NCI-H524 treated with DMSO at 0.1 percent for 48 hours (cell line): ENCODE measurements at places on chromosomes 11 and 22.

GRCh38 chr11:45341372-45341771, 55.2 kb upstream of the SYT13 start:
- DNase-seq, result no peak

DNA sequence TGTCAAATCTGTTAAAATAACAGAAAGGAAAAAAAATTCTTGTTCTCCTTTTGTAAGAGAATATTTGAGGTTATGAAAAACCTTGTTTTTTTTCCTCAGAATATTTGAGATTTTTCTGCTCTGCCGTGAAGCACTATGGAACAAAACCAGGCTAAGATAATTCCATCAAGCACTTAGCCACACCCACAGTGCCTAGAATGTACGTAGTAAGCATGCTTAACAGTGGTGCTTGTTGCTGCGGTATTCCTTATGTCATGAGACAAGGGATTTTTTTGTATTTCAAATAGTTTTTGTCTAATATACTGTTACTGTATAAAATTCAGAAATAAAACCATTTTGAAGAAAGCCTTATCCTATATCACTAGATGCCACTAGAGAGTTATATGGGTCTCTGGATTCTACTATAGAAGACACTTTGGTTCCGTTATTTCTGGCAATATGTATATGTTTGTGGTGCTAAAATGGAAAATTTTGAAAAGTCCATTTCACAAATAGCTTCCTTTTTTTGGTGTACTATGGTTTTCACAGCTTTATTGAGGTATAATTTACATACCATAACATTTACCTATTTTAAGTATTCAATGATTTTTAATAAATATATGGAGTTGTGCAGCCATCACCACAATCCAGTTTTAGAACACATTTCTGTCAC, 23.7 kb downstream of the PDHX start:
- DNase-seq, result no peak

GRCh38 chr11:61141601-61142028, 19.6 kb downstream of the VPS37C start:
- no peak for DNase-seq

DNA sequence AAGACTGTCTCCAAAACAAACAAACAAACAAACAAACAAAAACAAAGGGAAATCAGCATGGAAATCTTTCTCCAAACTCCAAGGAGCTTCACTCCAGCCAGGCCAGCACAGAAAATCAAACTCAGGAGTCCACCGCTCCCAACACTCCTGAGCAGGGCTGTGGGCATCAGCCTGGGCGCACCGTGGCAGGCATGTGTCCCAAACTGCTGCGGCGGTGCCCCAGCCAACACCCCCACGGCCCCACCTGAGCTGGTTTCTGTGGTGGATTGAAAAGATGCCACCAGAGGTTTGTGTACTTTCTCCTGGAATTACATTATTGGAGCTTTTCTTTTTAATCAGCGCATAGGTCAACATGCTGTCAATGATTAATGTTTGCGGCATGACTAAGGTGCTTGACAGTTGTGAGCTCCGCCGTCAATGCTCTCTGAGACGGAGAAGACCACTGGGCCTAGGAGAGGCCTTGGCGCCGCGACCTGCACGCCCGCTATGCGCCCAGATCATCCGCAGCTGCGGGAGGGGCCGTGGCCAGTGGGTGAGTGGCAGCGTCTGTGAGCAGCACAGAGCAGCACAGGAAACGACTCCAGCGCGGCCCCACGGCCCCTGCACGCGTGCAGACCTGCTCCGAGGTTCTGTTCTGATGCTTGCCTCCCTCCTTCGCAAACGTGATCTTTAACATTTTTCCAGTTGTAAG, 18.1 kb downstream of the DRD4 start:
- no peak for DNase-seq

DNA sequence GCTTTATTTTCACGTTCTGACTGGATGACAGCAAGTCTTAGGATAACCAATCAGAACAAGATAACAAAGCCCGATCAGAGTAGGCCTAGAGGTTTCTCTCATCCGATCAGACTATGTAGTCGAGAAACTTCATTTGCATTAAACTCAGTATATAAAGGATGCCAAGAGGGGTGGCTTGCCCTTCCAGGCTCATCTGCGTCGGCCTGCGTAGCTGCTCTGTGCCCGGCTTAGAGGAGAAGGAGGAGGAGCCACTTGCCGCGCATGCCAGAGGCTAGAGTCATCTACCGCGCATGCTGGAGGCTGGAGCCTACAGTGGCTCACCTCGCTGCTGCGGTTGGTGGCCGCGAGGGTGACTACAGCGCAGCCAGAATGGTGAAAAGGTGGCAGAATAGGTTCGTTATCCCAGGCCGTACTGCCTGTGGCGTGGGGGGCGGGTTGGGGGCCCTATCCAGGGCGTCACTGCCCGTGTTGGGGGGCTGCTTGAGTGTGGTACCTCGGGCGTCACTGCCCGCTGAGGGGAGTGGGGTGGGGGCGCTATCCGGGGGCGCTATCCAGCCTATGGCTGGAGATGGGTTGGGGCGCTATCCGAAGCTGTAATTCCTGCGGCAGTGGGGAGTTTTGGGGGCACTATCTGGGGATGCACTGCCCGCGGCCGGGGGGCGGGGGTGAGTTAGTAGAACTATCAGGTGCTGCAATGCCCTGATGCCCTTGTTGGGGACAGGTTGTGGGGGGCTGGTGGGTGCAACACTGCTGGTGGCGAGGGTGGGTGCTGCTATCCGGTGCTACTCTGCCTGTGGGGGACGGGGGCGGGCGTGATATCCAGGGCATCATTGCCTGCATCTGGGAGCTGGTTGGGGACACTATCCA, at the start of gene RFPL2:
Gene RFPL2 (minus strand): TSS at position 218 of the 867 bp plus-strand sequence. CDS start 2,622 bp downstream, outside the sequence.
- DNase-seq, result peak; percentile 65

GRCh38 chr11:11963842-11964773, 44.3 kb downstream of the DKK3 start:
- no peak for DNase-seq

DNA sequence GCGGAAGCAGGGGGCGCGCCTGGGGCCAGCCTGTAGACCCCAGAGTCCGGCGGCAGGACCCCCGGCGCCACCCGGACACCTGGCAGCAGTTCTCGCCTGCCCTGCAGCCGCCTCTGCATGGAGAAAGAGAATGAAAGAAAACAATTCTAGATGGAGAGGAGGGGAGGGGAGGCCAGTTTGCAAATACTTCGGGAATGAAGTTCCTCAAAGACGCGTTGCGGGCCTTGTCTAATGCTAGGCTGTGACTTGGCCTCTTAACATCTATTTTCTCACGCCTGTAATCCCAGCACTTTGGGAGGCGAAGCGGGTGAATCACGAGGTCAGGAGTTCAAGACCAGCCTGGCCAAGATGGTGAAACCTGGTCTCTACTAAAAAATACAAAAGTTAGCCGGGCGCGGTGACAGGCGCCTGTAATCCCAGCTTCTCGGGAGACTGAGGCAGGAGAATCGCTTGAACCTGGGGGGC, 2.1 kb upstream of the BARX2 start:
- no peak for DNase-seq

- DNase-seq, result no peak
These were observed 113.9 kb downstream of the DBX1 start for GRCh38 chr11:20046416-20046815.

GRCh38 chr22:38276166-38276565, 3.4 kb upstream of the TMEM184B start:
- no peak for DNase-seq

GRCh38 chr11:36751996-36752395, 154.0 kb upstream of the RAG2 start:
- no peak for DNase-seq

DNA sequence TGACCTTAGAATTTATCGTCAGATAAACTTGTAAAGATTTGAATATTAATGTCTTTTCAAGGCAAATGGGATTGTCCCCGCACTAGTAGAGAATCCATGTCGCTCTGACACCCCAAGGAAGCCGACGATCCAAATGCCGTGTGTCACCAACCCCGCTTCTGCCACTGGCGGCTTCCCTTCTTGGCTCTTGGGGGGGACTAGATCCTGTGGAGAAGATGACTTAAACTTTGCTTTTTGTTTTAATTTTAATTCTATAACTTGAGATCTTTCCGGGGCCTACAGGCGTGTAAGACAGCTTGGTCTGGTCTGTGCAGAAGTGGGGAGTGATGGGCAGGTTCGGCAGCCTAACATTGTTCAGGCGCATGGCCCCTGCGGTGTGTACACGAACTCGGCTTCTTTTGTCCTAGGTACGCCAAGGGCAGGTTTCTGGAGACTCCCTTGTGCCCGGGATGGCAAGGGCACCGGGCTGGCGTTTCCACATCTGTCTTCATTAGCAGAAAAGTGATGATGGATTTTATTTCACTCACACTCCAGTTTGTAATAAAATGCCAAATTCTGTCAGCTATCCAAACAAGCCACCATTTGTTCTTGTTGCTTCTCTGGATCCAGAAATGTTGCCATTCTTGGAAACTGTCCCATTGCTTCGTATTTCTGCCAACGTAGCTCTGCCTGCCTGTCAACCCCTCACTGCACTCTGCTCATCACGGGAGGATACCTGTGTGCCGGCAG, 6.7 kb downstream of the YDJC start:
- DNase-seq, result no peak

DNA sequence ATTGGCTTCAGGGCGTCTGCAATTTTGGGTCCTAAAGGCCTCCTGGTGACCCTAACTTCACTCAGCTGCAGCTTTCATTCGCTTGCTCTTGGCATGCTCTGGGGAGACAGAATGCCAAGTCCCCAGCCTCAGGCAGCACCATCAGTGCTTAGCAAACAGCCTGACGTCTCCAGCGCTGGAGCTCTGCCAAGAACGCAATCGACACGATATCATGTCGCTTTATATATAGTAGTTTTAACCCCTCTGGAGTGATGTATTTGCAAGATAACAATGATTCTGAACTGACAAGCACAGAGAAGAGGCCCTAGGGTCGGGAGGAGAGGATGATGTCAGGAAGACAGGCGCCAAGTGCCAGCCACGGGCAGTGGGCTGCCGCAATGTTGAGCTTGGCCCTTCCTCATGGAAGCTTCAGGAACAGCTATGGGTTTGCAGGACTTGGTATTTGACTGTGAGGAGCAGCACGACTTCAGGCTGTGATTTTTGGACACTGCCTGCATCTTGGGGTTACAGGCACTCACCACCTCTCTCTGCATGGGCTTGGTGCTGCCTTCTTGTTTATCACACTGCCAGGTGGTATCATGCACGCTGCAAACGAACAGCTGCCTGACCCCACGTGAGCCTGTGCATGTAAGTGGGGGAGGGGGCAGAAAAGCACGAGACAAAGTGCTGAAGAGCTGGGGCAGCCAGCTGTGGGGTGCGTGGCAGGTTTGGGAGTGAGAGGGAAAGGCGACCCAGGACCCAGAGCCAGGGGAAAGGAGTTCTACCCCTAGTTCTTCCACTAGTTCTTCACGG, 26.1 kb downstream of the B3GAT1 start:
- peak; percentile 43 for DNase-seq

DNA sequence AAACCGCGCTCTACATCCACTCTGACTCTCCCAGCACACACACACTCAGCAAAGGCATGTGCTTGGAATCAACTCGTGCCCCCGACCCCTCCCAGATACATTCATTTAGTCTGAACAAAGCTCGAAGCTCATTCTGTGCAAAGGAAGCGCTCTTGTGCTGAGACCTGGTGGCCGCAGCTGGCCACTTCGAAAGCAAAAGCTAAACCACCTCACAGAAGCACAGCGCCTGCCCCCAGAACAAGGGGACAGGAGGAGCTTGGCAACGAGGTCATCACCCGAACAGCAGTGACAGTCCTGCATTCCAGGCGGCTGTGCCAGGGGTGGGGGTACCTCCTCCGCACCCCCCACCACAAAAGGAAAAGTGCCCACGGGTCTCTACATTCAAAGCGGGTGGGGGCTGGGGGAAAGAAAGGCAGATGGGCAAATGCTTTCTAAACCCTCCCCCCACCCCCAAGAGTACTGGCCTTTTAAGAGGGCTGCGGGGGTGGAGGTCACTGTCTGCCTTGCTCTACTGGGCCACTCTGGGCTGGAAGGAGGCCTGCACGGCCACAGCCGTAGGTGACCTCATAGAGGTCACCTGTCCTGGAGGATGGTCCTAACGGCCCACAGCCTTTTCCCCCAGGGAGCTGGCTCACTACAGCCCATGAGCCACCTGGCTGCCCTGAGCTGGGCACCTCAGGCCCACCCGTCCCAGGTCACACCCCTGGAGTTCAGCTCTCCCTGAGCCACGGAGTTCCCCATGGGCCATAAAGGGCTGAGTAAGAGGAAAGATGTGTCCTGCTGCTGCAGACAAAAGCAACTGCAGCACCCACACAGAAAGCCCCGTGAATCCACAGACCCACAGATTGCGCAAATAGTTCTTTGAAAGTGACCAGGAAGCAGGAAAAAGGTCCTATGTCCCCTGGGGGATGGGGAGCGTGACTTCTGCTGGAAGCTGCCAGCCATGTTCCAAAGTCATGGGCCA, 21.3 kb downstream of the CBX7 start:
- no peak for DNase-seq

DNA sequence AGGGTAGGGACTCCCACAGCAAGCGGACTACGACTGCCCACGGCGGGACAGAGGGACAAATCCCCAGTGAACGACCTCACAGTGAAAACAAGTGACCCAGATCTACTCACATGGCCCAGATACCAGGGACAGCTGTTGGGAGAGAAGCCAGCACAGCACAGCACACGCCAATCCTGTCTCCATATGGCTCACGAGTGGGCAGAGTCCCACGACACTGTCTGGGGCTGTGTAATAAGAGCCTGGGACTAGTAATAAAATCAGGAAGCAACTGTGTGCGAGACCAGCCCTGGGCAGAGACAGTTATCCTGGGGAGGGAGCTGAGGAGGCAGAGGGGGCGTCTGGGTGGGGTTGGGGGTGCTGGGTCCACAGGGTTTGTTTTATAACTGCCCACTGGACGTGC, 385.0 kb downstream of the CTTN start:
- no peak for DNase-seq

- DNase-seq, result no peak
These were observed 38.5 kb upstream of the SCN3B start for GRCh38 chr11:123692961-123693360.

DNA sequence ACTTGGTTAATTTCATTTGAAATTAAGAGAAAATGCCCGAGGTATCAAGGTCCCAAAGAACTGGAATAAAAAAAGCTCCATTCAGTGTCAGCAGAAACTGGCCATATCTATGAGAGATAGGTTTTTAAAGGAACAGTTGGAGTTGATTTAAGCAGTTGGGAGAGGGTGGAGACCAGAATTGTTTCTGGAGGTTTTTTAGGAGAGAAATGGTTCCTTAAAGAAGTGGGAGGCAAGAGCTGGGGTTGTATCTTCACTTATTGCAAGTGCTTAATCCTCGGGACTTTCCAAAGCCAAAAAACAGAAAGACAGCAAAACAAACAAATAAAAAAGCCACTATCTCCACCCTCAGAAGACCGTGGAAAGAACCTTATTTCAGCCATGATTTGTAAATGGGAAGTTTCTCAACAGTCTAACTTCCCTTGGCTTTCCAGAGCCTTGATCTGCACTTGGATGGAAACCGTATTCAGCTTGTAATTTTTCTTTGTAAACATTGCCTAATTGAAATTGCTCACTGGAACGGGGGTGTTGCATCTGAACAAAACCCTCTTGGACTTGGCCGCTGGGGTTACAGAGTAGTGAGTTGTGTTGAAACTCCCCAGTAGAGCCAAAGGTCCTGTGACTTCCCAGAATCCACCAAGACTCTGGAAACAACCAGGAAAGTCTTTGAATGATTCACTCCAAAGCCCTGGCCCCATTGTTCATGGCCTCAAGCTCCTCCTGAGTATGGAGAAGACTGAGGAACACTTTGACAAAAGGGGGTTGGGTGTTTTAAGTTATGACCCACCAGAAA, 115.6 kb downstream of the SLC1A2 start:
- no peak for DNase-seq
